Stimulated activated CD8-positive, alpha-beta memory T cell treated with anti-CD3 and anti-CD28 coated beads, Interleukin-4, amount 100 ng/mL, for 1 hour (primary cell): ENCODE measurements at places on chromosomes 7 and 10.

DNA sequence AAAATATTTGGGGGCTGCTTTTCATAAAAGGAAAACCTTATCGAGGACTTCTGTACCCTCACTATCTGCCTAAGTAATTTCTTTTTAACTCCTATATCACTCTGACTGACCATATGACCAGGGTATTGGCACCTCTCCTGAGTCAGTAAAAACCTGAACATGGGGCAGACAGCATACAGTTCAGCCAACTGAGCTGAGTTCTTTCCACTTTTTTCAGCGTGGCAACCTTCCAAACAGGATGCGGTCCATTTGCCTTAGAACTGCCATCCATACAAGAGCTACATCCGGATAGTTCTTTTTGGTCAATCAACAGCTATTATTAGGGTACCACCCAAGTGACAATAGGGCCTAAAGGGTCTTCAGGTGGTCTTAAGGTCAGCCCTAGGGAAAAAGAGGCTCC is 122.6 kb downstream of the MARCHF5 start:
- DNase-seq = no peak

DNA sequence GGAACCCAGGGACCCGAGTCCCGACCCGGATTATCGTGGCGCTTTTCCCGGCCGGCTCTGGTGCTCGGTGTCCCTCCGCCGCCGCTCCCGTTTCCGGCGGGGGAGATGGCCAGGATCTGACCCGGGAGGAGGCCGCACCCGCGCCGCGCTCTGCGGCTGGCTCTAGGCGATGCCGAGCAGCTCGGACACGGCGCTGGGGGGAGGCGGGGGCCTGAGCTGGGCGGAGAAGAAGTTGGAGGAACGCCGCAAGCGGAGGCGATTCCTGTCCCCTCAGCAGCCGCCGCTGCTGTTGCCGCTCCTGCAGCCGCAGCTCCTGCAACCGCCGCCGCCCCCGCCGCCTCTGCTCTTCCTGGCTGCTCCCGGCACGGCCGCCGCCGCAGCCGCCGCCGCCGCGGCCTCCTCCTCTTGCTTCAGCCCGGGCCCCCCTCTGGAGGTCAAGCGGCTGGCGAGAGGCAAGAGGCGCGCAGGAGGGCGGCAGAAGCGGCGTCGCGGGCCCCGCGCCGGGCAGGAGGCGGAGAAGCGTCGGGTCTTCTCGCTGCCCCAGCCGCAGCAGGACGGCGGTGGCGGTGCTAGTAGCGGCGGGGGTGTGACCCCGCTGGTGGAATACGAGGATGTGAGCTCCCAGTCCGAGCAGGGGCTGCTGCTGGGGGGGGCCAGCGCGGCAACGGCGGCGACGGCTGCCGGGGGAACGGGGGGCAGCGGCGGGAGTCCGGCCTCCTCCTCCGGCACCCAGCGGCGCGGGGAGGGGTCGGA is 593 bp downstream of the CDK13 start:
- peak; percentile 17 for DNase-seq

DNA sequence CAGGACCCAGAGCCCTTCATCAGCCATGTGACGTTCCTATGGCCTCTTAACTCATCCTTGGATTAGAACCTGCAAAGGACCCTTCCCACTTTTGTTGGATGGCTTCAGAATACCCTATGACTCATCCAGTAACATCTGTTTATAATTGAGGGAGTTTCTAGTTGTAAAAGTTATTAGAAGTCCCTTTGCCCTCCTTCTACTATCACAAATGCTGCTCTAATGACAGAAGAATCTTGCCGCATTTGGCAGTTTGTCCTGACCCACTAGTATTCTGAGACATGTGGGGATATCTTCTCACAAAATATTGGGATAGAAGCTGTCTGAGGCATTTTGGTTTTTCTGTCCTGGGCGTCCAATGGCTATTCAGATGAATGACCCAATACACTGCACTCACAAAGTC is 251.8 kb upstream of the TMEM72 start:
- DNase-seq = no peak

DNA sequence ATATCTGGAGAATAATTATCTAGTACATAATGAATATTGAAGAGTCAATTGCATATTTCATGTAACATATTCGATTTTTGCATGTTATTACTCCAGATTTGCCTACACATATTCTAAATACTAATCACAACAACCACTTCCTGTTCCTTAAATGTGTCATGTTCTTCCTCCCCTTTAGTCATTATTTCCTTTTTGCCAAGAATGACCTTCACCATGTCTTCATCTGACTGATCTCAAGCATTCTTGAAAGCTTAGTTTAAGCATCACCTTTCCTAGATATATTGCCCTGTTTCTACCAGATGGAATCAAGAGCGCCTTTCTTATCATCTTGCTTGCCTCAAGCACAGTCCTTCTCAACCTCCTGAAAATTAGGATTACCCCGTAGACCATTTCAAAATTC is 23.5 kb upstream of the MEOX2 start:
- DNase-seq = no peak

DNA sequence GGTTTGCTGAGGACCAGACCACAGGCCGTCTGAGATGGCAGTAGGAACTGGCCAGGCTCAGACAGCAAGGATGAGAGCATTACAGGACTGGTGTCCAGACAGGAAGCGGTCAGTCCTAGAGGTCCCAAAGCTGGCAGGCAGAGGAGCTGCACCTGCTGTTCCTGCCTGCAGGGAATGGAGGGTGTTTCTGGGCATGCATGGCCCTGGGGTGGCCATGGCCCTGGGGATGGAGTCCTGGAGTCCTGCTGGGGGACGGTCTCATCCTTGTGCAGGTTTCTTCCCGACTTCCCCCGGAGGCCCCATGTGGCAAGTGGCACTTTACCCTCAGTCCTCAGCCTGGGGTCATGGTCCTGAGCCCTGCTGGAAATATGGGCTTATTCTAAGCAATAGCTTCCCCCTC is 274.9 kb upstream of the ADARB2 start:
- DNase-seq = no peak

DNA sequence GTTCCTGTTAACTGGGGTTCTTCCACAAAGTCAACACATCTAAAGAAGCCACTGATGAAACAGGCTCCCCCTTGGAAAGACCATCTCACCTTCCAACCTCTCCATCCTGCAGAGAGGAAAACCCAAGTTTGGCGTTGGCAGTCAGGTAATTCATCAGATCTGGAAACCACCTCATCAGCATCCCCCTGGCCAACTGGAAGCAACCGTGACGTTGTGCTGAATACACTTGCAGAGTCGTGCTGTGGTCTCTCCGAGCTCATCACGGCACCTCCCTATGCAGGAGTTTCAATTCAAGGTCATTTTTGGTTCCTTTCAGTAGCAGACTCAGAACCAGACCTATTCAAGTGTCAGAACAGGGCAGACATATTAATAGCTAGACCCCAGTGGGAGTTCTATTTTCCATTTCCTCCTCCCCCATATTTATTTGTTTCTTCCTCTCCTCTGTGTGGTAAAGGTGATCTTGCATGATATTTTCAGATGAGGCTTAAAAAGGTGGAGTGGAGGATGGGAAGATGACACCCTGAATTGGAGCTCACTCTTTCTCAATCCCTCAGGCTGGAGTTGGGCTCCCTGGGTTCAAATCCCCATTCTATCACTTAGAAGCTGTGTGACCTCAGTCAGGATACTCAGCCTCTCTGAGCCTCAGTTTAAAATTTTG is 149.1 kb upstream of the ADO start:
- DNase-seq = no peak

DNA sequence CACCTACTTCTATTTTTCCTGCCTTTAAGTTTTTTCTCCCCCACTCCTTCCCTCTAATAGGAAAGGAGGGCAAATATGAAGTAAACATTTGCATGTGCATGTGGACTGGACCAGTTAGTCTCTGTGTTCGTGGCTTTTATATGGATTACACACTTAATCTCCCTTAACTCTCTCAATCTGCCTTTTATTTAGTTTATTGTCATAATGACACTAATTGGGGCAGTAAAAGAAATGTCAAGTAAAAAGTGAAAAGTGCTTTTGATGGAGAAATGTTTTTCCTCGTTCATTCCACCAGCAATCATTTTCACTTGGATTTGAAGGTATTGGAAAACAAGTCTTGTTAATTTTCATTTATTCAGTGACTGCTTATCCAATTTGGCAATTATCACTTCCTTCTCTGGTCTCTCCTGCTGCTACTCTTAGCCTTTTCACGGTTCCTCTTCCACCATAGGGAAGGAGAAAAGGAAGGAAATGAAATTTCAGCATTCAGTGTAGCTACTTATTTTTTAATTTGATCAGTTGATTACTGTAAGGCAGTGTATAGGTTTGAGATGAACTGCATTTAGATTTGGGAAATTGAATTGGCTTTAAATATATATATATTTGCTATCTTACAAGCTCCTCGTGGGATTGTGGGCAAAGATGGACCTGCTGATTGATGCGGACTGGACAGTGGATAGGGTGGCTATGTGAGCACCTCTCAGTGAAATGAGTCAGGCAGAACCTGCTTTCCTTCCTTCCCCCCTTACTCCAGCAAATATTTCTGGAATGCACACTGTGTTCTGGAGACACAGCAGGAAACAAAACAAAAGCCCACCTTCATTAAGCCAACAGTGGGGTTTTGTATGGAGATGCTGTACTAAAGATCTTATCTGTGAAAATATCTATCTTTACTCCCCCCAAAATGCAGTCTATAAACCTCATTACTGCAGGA is 77.5 kb downstream of the LRRC4 start:
- no peak for DNase-seq

- DNase-seq = no peak
These were observed 38.6 kb downstream of the MAGI2 start for GRCh38 chr7:79414910-79415309.

DNA sequence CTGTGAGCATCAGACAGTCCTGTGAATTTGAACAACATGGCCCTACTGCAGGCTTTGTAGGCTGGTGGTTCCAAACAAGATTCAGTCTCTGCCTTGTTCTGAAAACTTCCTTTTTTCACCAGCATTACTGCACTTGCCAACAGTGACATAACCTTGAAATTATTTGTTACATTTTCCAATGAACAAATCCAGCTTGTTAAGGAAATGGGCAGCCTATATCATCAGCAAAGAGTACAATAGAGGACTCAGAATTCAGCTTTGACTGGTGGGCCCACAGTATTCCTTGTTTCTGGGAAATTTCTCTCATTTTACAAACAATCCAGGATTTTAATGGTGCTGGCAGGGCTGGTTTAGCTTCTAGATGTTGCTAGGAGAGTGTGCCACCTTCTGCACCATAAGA is 703.7 kb upstream of the FZD8 start:
- DNase-seq = no peak

GRCh38 chr7:127738859-127739258 is 86.9 kb downstream of the SND1 start:
- no peak for DNase-seq

- DNase-seq = no peak
These were observed 197.4 kb downstream of the RNLS start for GRCh38 chr10:88385601-88386203.

- DNase-seq = no peak
These were observed 16.6 kb upstream of the WDFY4 start for GRCh38 chr10:48667960-48668590.

DNA sequence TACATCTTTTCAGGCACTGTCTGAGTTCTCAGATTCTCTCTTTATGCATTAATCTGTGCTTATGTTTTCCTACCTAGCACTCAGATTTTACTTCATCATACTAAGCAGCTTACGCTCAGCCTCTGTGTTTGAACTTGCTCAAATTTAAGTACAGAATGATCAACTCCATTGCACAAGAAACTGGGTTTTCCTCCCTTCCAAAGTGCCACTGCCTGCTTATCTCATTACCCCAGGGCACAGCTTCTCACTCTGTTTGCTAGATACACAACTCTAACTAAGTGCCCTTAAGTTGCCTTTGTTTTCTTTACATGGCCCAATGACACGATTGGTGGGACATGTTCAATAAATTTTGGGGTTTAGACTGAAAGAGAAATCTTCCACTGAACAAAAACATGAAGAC is 267.7 kb downstream of the GFRA1 start:
- DNase-seq = no peak

DNA sequence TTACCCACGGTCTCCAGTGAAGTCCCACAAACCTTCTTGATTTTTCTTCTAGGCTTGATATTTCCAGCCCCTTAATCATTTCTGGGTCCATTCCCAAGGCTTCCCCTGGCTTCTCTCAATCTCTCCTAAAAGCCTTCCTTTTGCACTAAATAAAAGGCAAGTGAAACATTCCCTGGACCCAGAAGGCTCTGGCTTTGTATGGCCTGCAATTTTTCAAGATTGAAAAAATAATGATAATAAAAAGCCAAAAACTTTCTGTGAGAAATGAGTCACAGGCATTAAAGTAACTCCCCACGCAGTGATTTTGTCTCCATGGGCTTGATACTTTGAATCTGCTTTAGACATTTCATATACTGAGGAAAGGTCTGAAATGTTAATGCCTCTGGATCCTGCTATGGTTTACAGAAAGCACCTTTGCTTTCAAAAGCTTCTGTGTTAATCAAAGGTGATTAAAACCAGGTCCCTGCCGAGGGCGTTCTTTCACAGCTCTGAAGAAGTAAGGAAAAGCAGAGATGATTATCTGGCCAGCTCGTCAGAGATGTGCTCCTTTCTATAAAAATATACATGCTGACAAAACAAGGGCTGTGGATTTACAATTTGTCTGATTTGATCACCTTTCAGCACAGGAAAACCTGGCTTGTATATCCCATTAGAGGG is 118.9 kb upstream of the TMEM72 start:
- DNase-seq = no peak

- DNase-seq = no peak
These were observed 106.7 kb downstream of the CYTH3 start for GRCh38 chr7:6165521-6166320.

- DNase-seq = no peak
These were observed 5.6 kb upstream of the MEST start for GRCh38 chr7:130486114-130486953.

GRCh38 chr10:76082232-76082631 is 650.8 kb downstream of the LRMDA start:
- DNase-seq = no peak

- no peak for DNase-seq
These were observed 46.9 kb downstream of the JAKMIP3 start for GRCh38 chr10:132112611-132113010.

DNA sequence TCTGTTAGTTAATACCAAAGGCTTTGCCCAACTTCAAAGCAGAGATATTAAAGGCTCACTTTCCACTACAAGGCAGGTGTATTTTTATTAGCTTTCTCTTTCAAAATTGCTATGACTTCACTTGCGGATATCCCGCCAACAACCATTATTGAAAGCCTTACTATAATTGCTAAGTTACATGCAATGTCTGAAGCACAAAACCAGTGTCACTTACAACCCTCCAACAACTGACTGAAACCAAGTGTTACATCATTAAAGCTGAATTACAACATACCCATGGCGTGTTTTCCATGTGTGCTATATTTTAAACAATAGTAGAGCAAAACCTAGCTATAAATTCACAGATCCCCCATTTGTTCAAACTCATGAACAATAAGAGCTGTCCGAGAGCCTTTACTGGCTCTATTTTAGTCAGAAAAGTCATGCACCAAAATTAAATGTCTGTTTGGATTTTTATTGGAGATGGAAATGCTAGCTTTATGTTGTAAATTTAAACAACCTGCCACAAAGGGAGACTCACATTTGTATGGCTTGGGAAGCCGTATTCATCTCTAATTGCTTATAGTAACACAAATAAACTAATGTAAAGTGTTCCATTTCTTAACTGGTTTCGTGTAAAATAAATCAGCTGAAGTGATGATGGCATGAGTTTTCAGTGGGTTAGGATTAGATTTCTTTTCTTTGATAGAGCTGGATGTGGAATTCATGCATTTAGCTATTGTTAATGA is 227.1 kb downstream of the AGMO start:
- no peak for DNase-seq

- DNase-seq = no peak
These were observed 23.5 kb upstream of the C1QL3 start for GRCh38 chr10:16545116-16545736.
